ENCODE measurements at places on chromosomes 5 and 9.

- peaks cover 4% of the 10 kb centered on the region for H3K4me1 ChIP-seq
- no peak overlapping the region for H3K27ac ChIP-seq
- no peak overlapping the region for H3K4me3 ChIP-seq
- DNase-seq, result no peak
Observed at GRCh38 chr5:15124871-15125568, 253.4 kb upstream of the ANKH start.

- H3K27me3 ChIP-seq, result no peaks in the 10 kb centered on the region
- H3K4me1 ChIP-seq, result no peaks in the 10 kb centered on the region
- H3K27ac ChIP-seq, result no peak overlapping the region
- H3K36me3 ChIP-seq, result no peaks in the 10 kb centered on the region
- no peak overlapping the region for H3K4me3 ChIP-seq
Observed at GRCh38 chr5:171965745-171966144, 40.7 kb downstream of the FBXW11 start.

DNA sequence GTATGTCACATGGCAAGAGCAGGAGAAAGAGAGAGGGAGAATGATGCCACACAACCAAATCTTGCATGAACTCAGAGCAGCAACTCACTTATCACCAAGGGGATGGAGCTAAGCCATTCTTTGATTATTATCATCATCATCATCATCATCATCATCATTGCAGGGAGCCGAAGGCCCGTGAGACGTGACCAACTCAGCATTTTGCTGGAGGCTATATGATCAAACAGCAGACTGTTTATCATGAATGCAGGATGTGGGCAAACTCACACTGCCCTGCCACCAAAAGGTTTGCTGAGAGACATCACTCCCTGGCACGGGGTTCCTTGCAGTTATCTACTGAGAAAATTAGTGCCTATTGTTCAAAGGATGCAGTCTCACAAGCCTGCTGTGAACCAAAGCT lies 8.6 kb upstream of the ZNF169 start:
- H3K4me1 ChIP-seq, result no peaks in the 10 kb centered on the region
- no peaks in the 10 kb centered on the region for H3K27me3 ChIP-seq
- no peak overlapping the region for H3K4me3 ChIP-seq
- H3K36me3 ChIP-seq, result no peaks in the 10 kb centered on the region

DNA sequence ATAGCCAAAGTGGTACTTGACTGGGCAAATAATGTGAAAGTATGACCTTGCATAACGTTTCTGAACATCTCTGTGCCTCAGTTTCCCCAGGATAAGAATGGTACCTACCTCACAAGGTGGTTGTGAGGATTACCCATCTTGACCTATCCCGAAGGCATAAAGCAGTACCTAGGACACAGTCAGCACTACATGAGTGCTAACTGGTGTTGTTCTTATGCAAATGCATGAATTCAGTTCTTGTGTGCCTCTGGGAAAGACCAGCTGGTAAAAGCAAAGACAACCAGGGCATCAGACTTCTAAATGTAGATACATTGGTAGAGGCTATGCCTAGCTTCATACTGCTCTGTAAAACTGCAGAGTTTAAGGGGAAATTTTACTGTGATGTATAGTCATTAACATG lies 21.8 kb upstream of the TMEM252 start:
- no peaks in the 10 kb centered on the region for H3K27me3 ChIP-seq
- peaks cover 16% of the 10 kb centered on the region for H3K4me1 ChIP-seq
- no peak overlapping the region for H3K27ac ChIP-seq
- no peak for DNase-seq
- no peaks in the 10 kb centered on the region for H3K36me3 ChIP-seq
- H3K4me3 ChIP-seq, result no peak overlapping the region

DNA sequence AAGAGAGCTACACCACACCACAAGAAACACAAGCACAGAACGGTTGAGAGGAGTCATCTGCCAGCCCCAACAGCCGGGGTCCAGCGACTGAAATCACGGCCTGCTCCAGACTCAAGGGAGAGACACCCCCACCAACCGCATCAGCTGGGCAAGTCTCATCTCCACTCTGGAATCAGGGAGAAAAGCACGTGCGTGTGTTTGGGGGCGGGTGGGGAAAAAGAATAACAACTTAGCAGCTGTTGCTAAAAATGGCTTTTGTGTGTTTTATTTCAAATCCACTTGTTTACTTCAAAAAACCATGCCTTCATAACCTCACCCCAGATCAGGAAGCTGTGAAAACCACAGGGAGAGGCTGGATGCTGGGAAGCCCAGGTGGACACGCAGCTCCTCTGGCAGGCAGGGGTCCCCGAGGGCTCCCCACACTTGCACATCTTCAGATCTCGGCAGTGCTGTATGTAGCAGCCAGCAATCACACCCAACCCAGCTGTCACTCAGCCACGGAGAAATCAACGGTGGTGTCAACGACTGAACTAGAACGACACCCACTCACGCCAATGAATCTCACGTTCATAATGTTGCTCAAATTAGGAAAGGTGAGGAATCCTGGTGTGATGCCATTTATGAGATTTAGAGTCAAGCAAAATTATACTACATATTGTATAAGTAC lies 19.0 kb downstream of the PNPLA7 start:
- H3K27me3 ChIP-seq, result no peaks in the 10 kb centered on the region
- peak overlapping the region; percentile 17 for H3K27ac ChIP-seq
- peaks cover 3% of the 10 kb centered on the region for H3K4me1 ChIP-seq
- no peaks in the 10 kb centered on the region for H3K36me3 ChIP-seq

DNA sequence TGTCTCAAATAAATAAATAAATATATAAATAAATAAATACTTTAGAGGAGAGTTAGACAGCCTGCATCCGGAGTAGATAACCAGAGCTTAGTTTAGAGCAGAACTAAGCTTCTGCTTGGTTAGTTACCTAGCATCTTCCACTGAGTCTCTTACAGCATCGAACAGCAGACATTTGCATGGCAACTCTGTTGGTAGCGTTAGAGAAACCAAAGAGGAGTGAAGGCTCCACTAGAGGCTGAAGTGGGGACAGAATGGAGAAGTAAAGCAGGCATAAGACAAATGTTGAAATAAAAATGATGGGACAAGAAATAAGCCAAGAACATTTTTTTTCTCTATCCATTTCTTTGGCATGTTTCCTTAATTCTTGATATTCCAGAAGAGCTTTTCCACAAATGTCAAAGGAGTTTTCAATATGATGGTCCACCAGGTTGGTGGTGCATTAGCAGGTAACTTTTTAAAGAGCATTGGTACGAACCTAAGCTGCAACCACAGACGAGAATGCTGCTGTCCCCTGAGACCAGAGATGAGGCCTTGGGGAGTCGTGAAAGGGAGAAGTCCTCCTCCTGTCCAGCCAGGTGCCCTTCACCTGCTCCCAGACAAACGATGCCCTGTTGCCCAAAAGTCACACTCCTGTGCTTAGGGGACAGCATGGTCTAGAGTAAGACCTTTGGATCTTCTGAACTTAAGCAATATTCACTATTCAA lies 438.3 kb downstream of the DIRAS2 start:
- no peaks in the 10 kb centered on the region for H3K36me3 ChIP-seq
- no peak overlapping the region for H3K27ac ChIP-seq
- peaks cover 19% of the 10 kb centered on the region for H3K27me3 ChIP-seq
- no peak overlapping the region for H3K4me3 ChIP-seq
- H3K4me1 ChIP-seq, result no peaks in the 10 kb centered on the region
- DNase-seq, result no peak

- no peaks in the 10 kb centered on the region for H3K36me3 ChIP-seq
- no peaks in the 10 kb centered on the region for H3K27me3 ChIP-seq
- no peak for DNase-seq
- no peak overlapping the region for H3K4me3 ChIP-seq
Observed at GRCh38 chr9:91902475-91903125, 47.4 kb downstream of the ROR2 start.

DNA sequence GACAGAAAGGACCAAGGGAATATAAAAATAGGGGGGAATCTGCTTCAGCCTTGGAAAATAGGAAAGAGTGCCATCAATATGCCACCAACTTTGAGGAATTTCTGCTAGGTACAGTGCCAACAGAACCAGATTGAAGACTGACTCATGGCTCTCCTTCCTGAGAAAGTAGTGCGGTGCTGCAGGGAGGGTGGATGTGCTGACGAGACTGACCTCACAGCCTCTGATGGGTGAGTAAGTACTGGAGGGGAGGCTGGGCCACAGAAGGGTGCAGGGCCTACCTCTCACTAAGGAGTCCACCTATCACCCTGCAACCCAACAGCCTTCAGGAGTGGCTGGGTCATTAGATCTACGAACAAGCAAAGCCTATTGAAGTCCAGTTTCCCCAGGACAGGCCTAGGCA lies 187.6 kb downstream of the GABBR2 start:
- no peak for DNase-seq
- H3K27ac ChIP-seq, result no peak overlapping the region
- no peaks in the 10 kb centered on the region for H3K36me3 ChIP-seq
- peaks cover 26% of the 10 kb centered on the region for H3K27me3 ChIP-seq

DNA sequence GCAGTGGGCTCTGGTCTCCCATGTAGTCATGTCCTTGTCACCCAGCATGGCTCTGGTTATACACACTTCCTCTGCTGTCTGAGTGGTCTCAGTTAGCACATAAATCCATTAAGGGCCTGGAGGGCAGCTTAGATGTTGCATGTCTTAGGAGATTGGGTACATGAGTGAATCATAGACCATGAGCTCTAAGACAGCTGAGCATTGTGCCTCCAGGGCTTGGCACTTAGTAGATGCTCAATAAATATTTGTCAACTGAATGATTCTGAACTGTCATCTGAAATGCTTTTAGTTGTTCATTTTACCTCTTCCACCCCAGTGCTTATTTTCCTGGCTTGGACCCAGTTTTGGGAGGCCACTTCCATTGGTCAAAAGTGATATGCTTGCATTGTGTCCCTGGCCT lies 135.6 kb downstream of the BOD1 start:
- H3K27me3 ChIP-seq, result no peaks in the 10 kb centered on the region
- no peak overlapping the region for H3K27ac ChIP-seq

DNA sequence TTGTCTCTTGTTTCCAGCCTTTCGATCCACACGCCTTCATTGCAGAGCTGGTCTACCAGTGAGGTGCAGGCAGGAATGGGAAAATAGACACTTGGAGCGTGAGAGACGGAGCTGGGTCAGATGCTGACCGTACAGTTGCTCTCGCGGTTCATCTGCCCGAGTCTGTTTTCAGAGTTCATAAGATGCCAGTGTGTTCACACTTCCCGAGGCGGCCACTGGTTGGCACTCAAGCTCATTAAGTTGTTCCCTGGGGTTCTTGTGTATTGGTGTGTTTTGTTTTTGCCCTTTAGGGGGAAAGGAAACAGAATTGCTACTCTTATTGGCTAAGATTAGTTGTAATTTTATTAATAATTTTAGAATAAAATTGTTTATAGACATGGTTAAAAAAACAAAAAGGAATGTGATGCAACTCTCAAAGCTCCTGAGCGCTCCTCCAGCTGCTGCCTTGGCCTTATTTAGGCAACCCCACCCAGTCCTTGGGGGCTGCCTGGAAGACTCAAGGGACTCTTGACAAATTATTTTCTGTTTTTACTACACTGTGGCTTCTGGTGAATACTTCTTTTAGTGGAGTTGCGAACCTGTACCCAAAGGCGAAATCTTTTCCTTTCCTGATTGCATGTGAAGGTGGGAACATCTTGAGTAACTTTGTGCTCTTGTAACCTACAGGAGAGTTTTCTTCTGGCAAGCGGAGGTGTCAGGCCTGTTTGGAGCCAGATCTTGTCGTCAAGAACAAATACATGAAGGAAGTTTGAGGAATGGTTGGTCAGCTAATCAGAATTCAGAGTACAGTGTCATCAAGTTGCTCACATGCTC lies 146.1 kb downstream of the MAST4 start:
- no peaks in the 10 kb centered on the region for H3K4me1 ChIP-seq
- H3K36me3 ChIP-seq, result no peaks in the 10 kb centered on the region
- H3K27me3 ChIP-seq, result no peaks in the 10 kb centered on the region
- DNase-seq, result no peak
